ENCODE measurements at places on chromosomes 12 and 14. TPM values are rescaled to one million over a fixed set of nuclear protein-coding genes. Genes with fewer than 3 reads are reported as not detected.

- no peak overlapping the region for H3K4me3 ChIP-seq
- no peaks in the 10 kb centered on the region for H3K27me3 ChIP-seq
- H3K27ac ChIP-seq: no peak overlapping the region
- DNase-seq: no peak
- H3K36me3 ChIP-seq: no peaks in the 10 kb centered on the region
- no peaks in the 10 kb centered on the region for H3K4me1 ChIP-seq
These were observed 28.1 kb downstream of the ZFHX2 start for GRCh38 chr14:23523229-23524016.

- no peaks in the 10 kb centered on the region for H3K36me3 ChIP-seq
- no peak for DNase-seq
- no peak overlapping the region for H3K4me3 ChIP-seq
- no peaks in the 10 kb centered on the region for H3K4me1 ChIP-seq
- no peaks in the 10 kb centered on the region for H3K27me3 ChIP-seq
These were observed 44.0 kb downstream of the TFCP2 start for GRCh38 chr12:51128919-51129318.

DNA sequence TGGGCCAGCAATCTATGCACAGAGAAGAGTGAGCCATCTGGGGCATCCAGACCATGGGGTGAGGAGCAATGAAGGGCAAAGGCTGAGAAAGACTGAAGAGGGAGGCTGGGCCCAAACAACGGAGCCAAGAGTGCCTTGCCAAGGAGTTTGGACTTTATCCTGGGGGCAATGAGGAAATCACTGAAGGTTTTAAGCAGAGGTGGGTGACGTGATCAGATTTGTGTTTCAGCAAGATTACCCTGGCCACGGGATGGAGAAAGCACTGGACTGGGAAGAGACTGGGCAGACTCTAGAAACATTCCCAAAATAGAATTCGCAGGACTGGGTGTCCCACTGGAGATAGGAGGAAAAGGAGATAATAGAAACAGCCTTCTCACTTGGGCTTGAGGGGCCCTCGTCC, 65.3 kb downstream of the DPF3 start:
- H3K27me3 ChIP-seq: no peaks in the 10 kb centered on the region
- H3K4me3 ChIP-seq: no peak overlapping the region
- no peak overlapping the region for H3K27ac ChIP-seq
- no peak for DNase-seq

DNA sequence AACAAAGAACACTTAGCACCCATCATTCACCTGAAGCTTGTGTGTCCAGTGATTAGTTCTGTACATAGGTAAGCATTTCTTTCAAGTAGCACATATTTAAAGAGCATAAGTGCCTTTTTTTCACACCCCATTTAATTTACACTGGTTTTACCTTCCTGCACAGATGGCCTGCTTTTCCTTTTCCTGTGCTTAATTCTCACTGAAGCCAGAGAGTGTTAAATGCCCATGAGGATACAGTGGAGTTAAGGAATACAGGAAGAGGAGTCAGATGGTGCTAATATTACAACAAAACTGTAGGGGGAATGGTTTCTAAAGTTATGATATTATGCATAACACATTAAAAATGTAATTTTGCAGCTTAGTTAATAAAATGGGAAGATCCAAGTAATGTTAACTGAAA, 31.0 kb upstream of the SLC38A1 start:
- no peaks in the 10 kb centered on the region for H3K36me3 ChIP-seq
- H3K27ac ChIP-seq: no peak overlapping the region
- H3K4me1 ChIP-seq: no peaks in the 10 kb centered on the region

DNA sequence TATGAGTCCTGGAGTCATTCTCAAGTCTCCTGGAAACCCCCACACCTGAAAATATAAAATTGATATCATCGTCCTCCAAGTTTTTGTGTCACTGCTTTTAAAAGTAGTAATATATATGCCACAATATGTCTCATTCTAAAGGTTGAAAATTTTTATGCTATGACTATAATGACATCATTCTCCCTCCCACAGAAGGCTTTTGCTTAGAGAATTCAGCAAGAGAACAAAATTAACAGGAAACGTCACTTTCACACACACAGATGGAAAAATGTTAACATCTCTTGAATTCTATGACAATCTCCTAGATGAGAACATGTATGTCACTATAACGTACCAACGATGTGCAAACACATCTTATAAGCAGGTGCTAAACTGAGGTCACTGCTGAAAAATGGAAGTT, 498.3 kb downstream of the FOXG1 start:
- H3K4me3 ChIP-seq: no peak overlapping the region
- no peak for DNase-seq
- no peaks in the 10 kb centered on the region for H3K27me3 ChIP-seq
- H3K36me3 ChIP-seq: no peaks in the 10 kb centered on the region
- H3K4me1 ChIP-seq: no peaks in the 10 kb centered on the region

DNA sequence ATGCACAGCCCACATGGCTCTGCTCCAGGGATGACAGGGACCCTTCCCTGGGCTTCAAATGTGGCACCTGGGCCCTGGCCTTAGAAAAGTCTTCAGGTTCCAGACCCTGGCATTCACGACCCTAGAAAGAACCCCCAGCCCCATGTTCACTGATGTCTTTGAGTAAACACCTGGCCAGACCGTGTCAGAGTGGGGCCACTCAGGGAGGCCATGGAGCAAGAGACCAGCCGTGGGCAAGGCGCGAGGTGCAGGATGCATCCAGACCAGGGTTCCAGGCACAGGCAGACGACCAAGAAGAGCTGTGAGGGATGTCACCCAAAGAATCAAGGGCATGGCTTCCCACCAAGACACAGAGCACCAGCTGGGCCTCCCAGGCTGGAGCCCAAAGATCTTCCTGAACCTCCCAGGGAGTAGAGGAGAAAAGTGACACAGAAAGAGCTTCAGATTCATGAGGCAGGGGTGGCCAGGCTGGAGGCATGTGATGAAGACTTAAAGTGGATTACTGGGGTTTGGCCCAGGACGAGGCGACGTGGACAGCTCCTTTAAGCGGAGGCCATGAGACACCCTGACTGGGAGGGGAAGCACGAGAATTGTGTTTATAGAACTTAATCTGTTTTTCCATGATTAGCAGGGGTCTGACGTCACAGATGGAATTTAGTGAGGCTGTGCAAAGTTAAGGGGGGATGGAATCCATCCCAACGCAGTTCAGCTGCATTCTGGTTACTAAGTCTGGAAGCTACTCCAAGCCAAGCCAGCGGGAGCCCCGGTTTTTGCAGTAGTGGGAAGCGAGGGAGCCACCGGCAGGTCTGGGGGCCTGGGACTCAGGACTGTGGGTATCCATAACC, 61.6 kb downstream of the ARL6IP4 start:
- peaks cover 16% of the 10 kb centered on the region for H3K4me1 ChIP-seq
- no peak overlapping the region for H3K27ac ChIP-seq
- no peak for DNase-seq
- H3K27me3 ChIP-seq: no peaks in the 10 kb centered on the region
- H3K4me3 ChIP-seq: no peak overlapping the region

- H3K27me3 ChIP-seq: no peaks in the 10 kb centered on the region
- no peak overlapping the region for H3K4me3 ChIP-seq
- no peak for DNase-seq
- H3K4me1 ChIP-seq: no peaks in the 10 kb centered on the region
These were observed 153.9 kb downstream of the LRRK2 start for GRCh38 chr12:40378691-40379090.

- peak overlapping the region; percentile 81 for H3K4me3 ChIP-seq
- no peaks in the 10 kb centered on the region for H3K36me3 ChIP-seq
- H3K27ac ChIP-seq: peak overlapping the region; percentile 92
- no peaks in the 10 kb centered on the region for H3K27me3 ChIP-seq
These were observed 1.8 kb downstream of the SH2B3 start for GRCh38 chr12:111407377-111408115.

DNA sequence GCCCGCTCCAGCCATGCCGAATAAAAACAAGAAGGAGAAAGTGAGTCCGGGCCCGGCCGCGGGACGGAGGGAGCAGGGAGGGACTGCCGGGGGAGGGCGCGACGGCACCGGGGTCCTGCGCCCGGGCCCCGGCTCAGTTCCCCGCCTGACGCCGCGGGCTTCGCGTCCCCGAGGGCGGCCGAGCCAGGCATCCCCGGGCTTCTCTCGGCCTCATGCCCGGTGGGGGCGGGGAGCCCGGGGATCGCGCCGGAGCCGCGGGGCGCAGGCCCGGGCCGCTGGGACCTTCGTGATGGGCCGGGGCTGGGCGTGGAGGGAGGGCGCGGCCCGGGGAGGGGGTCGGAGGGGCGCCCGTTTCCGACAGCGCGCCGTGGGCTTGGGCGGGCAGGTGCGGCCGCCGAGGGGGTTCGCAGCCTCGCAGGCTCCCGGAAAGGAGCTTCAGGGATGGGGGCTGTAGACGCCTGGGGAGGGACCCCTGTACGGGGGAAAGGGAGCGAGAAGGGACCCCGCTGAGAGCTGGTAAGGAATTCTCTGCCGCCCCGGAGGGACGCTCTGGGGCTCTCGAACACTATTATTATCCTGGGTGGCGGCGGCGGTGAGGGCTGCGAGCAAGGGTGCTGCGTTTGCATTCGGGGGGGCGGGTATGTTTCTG, 496 bp downstream of the PPP2R5C start:
- peaks cover 34% of the 10 kb centered on the region for H3K4me1 ChIP-seq
- H3K36me3 ChIP-seq: peaks cover 19% of the 10 kb centered on the region
- peak overlapping the region; percentile 52 for H3K27ac ChIP-seq
- DNase-seq: peak; percentile 33
- peak overlapping the region; percentile 38 for H3K4me3 ChIP-seq
- no peaks in the 10 kb centered on the region for H3K27me3 ChIP-seq

The CARMIL3 gene
- 0.14 TPM for polyA plus RNA-seq

GRCh38 chr14:31950331-31950730, 126.8 kb upstream of the ARHGAP5 start:
- DNase-seq: no peak
- H3K36me3 ChIP-seq: no peaks in the 10 kb centered on the region
- H3K4me1 ChIP-seq: peaks cover 8% of the 10 kb centered on the region
- H3K27me3 ChIP-seq: no peaks in the 10 kb centered on the region

DNA sequence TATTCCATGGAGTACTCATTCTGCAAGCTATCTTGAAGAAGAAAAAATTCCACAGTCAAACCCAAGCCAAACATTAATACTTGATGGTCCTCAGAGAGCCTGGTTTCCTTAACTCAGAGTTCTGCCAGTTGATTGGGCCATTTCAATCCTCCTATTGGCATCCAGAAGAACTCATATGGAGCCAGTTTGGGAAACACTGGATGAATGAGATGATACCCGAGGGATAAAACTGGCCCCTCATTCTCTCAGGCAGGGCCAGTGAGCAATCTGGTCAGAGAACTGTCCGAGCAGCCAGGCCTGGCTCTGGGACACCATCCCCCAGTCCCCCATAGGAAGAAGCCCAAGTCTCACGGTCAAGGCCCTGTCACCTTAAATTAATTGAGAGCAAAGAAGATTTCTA, 48.8 kb downstream of the NUAK1 start:
- H3K4me3 ChIP-seq: no peak overlapping the region
- no peaks in the 10 kb centered on the region for H3K36me3 ChIP-seq
- no peaks in the 10 kb centered on the region for H3K4me1 ChIP-seq
- no peak overlapping the region for H3K27ac ChIP-seq

DNA sequence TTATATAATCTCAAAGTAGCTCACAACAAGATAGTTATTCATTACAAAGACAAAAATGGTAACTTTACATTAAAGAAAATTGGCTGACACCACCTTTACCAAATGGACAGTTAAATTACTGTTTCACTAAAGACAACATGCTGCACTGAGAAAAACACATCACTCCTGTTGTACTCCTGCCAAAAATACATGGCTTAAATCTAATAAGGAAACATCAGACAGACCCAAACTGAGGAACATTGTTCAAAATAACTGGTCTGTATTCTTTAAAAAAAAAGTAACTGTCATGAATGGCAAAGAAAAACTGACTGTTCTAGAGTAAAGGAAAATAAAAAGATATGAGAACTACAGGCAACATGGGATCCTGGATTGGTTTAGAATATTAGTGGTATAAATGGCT, 151.3 kb upstream of the DCN start:
- no peak overlapping the region for H3K4me3 ChIP-seq
- H3K4me1 ChIP-seq: no peaks in the 10 kb centered on the region
- no peaks in the 10 kb centered on the region for H3K27me3 ChIP-seq
- no peak for DNase-seq
- H3K27ac ChIP-seq: no peak overlapping the region
- H3K36me3 ChIP-seq: no peaks in the 10 kb centered on the region

- no peaks in the 10 kb centered on the region for H3K4me1 ChIP-seq
- H3K27ac ChIP-seq: no peak overlapping the region
- no peaks in the 10 kb centered on the region for H3K36me3 ChIP-seq
- DNase-seq: no peak
- H3K4me3 ChIP-seq: no peak overlapping the region
These were observed 133.9 kb downstream of the STXBP6 start for GRCh38 chr14:24915958-24916595.

DNA sequence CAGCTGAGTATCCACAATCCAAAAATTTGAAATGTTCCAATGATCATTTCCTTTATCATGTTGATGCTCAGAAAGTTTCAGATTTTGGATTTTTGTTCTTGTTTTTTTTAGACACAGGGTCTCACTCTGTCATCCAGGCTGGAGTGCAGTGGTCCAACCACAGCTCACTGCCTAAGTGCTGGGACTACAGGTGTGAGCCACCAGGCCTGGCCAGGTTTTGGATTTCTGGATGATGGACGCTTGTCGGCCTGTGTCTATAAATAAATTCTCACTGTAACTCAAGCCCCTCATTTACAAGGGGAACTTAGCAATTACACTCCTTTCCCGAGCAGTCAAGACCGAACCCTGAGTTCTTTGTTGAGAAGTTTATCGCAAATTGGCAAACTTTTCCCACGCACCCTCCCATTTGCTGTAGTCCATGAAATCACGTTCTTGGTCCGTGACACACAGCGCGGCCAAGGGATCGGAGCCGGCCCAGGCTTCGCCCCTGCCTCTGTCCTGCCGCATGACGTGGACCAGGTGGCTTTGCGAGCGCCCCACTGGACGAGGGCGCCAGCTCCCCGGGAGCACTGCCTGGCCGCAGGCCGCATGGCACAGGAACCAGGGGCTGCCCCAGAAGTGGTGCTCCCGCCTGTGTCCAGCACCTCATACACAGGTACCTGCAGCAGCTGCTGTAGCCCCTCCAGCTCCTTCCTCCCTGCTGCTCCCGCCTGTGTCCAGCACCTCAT, 14.0 kb upstream of the ANKLE2 start:
- H3K4me1 ChIP-seq: peaks cover 26% of the 10 kb centered on the region
- no peaks in the 10 kb centered on the region for H3K27me3 ChIP-seq
- no peak overlapping the region for H3K27ac ChIP-seq
- DNase-seq: no peak

The FAIM2 gene
- polyA plus RNA-seq: 0.72 TPM

- H3K36me3 ChIP-seq: no peaks in the 10 kb centered on the region
- DNase-seq: no peak
- no peak overlapping the region for H3K4me3 ChIP-seq
- no peaks in the 10 kb centered on the region for H3K4me1 ChIP-seq
- H3K27me3 ChIP-seq: no peaks in the 10 kb centered on the region
These were observed 534.7 kb downstream of the LRFN5 start for GRCh38 chr14:42141328-42141727.

The ANKS1B gene
- not detected for polyA plus RNA-seq

GRCh38 chr14:93533842-93534241, 103.1 kb downstream of the UNC79 start:
- H3K27me3 ChIP-seq: no peaks in the 10 kb centered on the region
- H3K4me3 ChIP-seq: no peak overlapping the region
- H3K4me1 ChIP-seq: no peaks in the 10 kb centered on the region
